NCI-H1105 (cell line): ENCODE measurements at places on chromosomes 2 and 18.
A peak's percentile ranks its signal among the peaks of the same experiment; 100 is the strongest.

- no peak for DNase-seq
These were observed 63.6 kb downstream of the TNS1 start for GRCh38 chr2:217939220-217939619.

- no peak for DNase-seq
These were observed 309.5 kb downstream of the AFF3 start for GRCh38 chr2:99832926-99833325.

DNA sequence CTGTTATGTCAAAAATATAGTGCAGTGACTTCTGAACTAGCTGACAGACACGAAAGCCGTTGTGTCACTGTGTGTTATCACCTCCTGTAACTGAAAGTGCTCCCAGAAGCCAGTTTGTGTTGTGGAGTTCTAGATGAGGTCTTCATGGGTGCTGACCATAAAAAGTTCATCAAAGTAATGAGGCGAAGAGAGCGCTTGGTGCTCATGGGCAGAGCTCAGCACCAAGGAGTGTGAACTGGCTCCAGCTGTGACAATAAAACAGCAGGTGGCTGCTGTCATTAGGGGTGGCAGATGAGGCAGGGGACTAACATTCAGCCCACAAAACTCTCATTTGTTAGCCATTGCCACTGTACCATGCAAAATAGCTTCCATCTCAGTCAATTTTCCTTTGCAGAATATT lies 151.1 kb downstream of the ZNF407 start:
- peak; percentile 38 for DNase-seq

DNA sequence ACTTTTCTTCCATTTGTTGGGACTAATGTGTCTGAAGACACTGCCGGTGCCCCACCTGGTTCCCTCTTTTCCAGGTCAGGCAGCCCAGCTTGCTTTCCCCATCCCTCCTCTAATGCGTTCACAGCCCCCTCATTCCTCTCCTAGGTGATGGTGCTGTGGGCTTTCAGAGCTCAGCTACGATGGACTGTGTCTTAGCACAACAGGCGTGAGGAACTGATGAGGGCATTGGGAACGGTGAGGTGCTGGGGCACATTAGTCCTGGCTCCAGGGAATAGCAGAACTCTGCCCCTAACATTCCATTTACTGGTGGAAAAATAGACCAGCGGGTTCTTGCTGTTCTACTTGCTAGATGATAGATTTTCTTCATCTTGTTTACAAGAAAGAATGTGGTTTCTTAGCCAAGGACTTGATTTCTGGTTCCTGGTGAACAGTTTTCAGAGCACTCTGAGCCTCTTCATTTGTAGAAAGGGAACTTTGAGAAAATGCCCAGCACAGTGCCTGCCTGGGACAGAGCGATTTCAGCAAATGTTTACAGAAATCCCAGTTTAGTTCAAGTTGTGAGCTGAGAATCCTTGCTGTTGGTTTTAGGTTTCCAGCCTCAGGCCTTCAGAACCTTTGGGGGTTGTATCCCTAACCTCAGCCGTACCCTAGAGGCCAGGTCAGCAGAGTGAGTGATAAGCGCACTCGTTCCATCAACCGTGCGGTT lies 42.5 kb downstream of the LDLRAD4 start:
- DNase-seq = no peak

DNA sequence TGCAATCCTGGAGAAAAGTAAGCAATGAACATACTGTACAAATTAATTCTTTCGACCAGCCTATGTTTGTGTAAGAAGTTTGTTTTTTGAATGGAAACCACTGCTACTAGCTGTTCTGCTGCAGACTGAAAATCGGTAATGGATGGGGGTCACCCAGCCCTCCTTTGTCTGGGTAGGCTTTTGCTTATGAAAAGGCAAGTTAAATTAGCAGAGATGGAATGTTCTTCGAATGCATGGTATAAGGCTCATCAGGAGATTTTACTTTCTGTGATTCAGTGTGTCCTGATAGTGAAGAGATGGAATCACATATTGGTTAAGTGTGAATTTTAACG lies 53.8 kb downstream of the EEF1B2 start:
- DNase-seq = no peak

DNA sequence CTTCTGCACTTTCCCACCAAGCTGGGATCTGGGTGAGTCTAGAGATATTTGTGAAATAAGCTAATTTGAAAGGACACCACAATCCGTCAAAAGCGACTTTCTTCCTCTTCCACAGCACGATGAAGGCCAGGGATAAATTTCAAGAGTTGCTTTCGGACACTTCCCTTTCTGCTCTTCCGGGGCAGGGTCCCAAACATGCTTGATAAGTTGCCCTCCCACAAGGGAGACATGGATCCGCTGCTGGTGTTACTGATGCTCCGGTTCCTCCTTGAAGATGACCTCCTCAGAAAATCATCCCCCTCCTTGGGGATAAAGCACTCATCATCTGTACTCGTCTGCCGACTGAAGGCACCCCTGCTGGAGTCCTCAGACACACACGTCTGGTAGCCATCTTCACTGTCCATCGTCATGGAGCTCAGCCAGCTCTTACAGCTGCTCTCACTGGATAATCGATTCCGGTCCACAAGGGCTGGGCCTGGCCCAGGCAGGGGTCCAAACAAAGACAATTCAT lies 28.2 kb downstream of the CYTIP start:
- no peak for DNase-seq

- DNase-seq = no peak
These were observed 47.8 kb downstream of the SLC9A4 start for GRCh38 chr2:102520801-102521200.

GRCh38 chr2:241815477-241816430 lies 6.8 kb downstream of the NEU4 start:
- no peak for DNase-seq

DNA sequence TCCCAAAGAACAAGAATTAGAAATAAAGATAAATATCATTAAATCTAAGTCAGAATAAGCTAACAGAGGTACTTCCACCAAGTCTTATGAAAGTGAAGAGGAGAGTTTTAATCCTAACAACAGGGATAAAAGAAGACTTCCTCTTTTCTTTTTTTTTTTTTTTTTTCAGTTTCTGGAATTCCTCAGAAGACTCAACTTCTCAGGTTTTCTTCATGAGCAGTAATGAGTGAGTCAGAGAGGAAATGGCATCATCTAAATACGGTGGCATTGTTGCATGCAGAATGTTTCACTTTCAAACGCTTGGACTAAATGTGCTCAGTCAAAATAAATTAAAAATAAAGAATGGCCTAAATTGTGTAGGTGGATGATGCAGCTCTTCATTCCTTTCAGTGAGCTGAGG lies 45.6 kb upstream of the ARHGAP15 start:
- DNase-seq = no peak

GRCh38 chr18:51160646-51161045 lies 36.8 kb downstream of the MEX3C start:
- no peak for DNase-seq
